Activated T-cell treated with anti-CD3 and anti-CD28 coated beads for 24 hours (primary cell): ENCODE measurements at places on chromosomes 7 and 10.

DNA sequence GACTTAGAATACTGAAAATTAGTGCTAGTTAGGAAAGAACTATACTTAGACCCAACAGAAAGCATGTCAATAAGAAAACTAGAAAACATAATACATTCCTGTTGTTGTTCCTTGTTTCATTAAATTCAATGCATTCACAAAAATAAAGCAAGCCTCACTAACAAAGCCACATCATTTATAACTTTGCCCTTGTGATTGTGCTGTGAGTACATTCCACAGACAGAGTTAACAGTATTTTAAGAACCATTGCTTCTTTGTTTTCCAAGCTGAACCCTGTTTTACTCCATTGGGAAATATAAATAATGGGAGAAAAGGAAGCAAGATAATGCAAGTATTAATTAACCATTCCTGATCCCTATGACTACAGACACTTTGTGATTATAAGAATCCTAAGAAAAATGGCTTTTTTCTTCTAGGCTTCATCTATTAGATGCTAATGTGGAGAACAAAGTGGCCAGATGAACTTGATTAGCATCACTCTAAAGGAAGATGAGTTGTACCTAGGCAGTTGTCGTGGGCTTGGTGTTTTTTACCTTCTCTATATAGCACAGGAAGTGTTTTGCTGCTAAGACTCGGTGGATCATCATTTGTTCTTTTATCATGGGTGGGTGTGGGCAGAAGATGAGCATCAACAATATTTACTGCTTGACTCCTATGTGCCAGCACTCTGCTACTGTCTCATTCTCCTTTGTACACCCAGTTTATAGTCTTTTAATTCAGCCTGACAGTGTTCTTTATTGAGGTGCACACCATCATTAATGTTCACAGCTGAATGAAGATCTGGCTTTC, 34.2 kb upstream of the ZNRF2 start:
- no peak for DNase-seq

DNA sequence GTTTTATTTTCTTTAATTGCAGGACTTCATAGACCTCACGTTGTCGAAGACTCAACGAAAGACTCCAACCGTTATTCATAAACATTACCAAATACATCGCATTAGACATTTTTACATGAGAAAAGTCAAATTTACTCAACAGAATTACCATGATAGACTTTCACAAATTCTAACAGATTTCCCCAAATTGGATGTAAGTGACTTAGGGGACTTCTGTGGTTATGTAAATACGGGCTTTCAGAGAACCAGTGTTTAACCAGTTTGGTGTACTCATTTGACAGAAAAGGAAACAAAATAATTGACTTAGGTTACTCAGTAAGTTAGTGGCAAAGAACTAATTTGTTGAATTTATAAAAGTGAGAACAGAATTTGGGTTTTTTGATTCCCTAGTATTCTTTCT, 4.2 kb downstream of the GTPBP4 start:
- DNase-seq, result no peak

DNA sequence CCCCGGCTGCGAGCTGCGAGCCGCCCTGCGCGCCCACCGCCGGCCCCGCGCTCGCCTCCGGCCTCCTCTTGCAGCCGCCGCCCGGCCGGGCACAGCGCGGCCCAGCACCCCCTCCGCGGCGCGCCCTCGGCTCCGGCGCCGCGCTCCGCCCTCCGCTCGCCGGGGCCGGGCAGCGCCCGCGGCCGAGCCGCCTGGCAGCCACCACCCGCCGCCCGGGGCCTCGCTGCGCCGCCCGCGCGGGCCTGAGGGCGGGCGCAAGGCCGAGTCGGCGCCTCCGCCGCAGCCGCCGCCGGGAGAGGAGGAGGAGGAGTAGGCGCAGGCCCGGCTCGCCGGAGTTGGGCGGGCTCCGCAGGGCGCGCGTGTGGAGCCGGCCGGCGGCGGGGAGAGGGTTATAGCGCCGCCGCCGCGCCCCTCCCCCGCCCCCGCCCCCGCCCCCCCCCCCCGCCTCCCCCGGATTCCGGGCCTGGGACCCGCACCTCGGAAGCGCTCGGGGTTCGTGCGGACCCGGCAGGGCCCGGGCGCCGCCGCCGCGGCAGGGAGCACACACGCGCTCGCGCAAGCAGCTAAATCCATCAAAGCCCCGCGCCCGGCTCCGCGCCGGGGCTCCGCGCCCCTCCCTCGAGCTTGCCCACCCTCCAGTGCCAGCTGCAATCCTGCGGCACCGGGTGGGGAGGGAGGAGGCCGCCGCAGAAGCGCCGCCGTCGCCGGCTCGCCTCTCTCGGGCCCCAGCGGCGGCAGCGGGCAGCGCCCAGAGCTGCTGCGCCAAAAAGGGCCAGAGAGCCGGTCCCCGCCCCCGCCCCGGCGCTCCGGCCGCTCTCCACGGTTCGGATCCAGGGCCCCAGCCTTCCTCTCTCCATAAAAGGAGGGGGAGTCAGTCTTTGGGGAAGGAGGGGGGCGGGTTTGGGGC, at the start of gene PDGFA:
Gene PDGFA (minus strand): TSS at position 363 of the 907 bp plus-strand sequence. CDS start 845 bp downstream, outside the sequence.
- no peak for DNase-seq

DNA sequence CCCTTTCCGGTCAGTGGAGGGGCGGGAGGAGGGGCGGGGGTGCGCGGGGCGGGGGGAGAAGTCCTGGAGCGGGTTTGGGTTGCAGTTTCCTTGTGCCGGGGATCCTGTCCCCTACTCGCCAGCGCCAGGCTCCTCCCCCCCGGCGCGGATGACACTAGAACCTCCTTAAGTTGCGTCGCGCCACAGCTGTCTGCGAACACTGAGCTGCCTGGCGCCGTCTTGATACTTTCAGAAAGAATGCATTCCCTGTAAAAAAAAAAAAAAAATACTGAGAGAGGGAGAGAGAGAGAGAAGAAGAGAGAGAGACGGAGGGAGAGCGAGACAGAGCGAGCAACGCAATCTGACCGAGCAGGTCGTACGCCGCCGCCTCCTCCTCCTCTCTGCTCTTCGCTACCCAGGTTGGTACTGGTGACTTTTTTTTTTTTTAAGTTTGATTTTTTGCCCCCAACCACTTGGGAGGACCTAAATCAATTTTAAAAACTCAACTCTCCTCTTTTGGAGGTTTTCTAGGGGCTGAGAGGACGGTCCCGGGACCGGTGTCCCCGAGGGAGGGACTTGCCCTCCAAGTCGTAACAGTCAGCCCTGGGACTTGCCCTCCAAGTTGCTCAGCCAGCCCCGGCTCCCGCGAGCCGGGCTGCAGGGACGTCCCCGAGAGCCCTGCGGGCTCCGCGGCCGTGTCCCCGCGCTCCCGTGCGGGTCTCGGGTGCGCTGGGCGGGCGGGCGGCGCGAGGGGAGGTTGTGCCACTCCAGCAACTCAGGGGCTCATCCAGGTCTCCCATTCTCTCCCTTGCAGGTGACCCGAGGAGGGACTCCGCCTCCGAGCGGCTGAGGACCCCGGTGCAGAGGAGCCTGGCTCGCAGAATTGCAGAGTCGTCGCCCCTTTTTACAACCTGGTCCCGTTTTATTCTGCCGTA, at the start of gene GATA3:
Gene GATA3 (plus strand): TSS at position 195 of the 914 bp plus-strand sequence. CDS start 968 bp downstream, outside the sequence.
- DNase-seq, result peak; percentile 78

- no peak for DNase-seq
These were observed 196.1 kb upstream of the TCF7L2 start for GRCh38 chr10:112753961-112754411.

GRCh38 chr10:3395041-3395440, 222.5 kb upstream of the PITRM1 start:
- no peak for DNase-seq

DNA sequence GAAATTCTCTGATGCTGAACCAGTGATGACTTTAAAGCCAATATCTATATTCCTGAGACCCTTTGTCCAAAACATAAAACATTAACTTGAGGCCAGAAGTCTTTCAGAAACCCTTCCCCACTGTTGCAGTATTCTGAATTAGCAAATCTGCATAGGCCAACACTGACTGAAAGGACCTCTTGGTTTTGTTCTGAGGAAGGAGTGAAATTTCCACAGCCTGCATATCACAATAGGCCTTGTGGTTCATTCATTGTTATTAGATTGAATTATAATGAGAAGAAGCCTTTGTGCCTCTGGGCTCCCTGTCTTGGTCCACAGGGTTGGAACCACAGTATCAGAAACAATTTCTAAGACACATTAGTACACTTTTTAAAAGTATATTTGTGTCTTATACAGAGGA, 90.3 kb downstream of the CCNY start:
- DNase-seq, result no peak

GRCh38 chr10:61164458-61165160, 220.6 kb upstream of the RHOBTB1 start:
- no peak for DNase-seq
